Mesothelial cell of epicardium (in vitro differentiated cells): ENCODE measurements at places on chromosomes 1 and 21.

GRCh38 chr1:67888216-67889106 is 55.2 kb upstream of the GNG12 start:
- DNase-seq = no peak
- no peaks in the 10 kb centered on the region for H3K36me3 ChIP-seq
- H3K27ac ChIP-seq = peak overlapping the region; percentile 36

DNA sequence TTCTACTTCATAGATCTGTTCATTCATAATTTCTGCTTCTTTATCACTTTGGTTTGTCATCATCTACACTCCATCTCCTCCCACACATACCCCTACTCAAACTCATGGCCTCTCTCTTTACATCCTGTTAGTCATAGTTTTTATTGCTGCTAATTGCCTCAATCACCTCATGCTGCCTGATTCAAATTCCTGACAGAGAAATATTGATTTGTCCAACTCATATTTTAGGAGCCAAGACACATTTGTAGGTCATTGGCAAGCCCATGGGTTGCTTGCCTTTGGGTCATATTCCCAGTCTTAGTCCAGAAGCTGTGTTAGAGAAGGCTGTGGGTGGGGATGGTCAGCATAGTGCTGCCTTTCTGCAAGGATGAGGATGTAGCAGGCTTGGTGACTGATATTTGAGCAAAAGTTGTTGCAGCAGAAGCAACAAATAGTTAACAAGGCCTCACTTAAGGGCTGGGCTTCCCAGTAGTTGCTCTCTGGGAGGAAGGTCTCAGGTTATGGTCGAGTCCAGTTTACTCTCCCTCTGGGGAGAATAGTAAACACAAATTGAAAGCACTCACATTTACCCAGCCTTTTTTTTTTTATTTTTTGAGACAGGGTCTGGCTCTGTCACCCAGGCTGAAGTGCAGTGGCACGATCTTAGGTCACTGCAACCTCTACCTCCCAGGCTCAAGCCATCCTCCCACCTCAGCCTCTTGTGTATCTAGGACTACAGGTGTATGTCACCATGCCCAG is 22.4 kb upstream of the EPS15 start:
- no peaks in the 10 kb centered on the region for H3K36me3 ChIP-seq
- H3K4me1 ChIP-seq = no peaks in the 10 kb centered on the region
- no peak overlapping the region for H3K27ac ChIP-seq
- H3K4me3 ChIP-seq = no peak overlapping the region

DNA sequence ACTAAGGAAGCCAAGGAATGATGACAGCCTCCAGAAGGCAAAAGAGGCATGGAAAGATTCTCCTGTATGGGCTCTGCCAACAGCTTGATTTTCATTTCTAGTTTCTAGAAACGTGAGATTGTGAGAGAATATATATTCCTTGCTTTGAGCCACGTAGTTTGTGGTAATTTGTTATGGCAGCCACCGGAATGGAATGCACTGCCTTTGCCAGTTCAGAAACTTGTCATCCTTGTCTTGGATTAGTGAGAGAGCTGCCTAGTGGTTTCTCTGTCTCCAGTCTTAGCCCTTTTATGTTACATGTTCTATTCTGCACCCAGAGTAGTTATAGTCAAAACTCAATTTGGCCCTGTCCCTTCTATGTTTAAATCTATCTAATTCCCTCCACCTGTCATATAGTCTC is 216.0 kb upstream of the PTGFR start:
- no peaks in the 10 kb centered on the region for H3K4me1 ChIP-seq
- H3K36me3 ChIP-seq = no peaks in the 10 kb centered on the region
- H3K27me3 ChIP-seq = peaks cover 35% of the 10 kb centered on the region
- DNase-seq = no peak

DNA sequence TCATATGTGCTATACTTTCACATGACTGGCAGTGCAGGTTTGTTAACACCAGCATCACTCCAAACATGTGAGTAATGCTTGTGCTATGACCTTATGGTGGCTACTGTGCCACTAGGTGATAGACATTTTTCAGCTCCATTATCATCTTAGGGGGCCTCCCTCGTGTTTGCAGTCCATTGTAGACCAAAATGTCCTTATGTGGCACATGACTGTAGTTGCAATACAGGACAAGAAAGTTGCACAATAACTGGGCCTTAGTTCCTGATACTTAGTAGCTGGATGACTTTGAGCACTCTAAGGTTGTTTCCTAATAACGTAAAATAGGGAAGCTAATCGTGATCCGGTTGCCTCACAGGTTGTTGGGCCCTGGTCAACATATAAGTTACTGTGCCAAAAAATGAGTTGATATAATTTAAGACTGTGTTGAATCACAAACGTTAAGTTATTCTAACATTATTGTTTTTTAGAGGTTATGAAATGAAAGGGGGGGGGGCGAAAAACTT is 511 bp upstream of the SNX27 start:
- peaks cover 41% of the 10 kb centered on the region for H3K4me1 ChIP-seq
- peak overlapping the region; percentile 87 for H3K4me3 ChIP-seq
- H3K36me3 ChIP-seq = no peaks in the 10 kb centered on the region

GRCh38 chr21:31198575-31198974 is 145.5 kb downstream of the TIAM1 start:
- no peaks in the 10 kb centered on the region for H3K4me1 ChIP-seq
- H3K27me3 ChIP-seq = no peaks in the 10 kb centered on the region
- no peak overlapping the region for H3K4me3 ChIP-seq
- DNase-seq = no peak

- no peak overlapping the region for H3K27ac ChIP-seq
- no peak overlapping the region for H3K4me3 ChIP-seq
- DNase-seq = no peak
Measured at GRCh38 chr1:162223488-162223887, 153.2 kb downstream of the SPATA46 start.

DNA sequence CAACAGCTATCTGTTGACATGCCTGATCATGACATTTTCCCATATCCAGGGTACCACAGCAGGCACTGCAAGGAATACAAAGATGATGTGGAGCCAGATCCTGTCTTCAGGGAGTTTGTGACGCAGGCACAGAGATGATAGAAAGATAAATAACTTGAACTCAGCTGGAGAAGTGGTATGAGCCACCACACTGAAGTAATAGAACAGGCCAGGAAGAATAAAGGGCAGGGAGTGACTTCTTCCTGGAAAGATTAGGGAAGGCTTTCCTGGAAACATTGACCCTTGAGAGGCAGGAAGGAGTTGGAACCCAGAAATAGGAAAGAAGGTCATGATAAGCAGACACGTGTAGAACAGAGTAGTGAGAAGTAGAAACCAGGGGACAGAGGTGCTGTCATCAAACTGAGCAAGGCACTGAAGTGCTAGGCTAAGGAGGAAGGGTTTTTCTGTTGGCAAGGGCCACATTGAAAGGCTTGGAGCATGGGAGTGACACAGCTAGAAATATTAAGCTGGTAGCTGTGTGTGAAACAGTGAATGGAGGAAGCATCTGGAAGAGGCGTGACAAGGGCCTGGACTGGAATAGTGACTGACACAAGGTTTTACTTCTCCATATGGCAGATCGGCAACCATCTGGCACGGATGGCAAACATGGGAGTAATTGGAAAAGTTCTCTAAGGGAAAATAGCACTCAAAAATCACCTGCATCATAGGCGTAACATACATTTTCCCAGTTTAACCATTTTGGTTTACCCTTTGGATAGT is 68.4 kb downstream of the AK5 start:
- H3K4me3 ChIP-seq = no peak overlapping the region
- no peak for DNase-seq
- no peaks in the 10 kb centered on the region for H3K27me3 ChIP-seq
- no peaks in the 10 kb centered on the region for H3K36me3 ChIP-seq
- H3K27ac ChIP-seq = no peak overlapping the region

DNA sequence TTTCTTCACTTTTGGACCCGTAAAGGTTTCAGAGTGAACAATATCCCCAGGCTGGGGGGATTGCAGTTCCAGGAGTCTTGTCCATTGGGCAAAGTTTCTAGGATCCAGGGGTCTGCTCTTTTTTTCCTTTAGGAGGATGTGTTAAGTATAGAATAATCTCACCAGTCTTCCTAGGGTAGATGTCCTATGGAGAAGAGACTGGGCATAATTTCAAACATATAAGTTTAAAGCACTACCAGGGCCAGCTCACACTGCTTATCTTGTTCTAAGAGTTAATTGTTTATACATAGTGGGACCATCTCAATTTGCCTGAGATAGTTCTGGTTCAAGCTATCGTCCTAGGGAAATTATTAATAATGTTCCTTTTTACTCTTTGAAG is 1.2 kb downstream of the CHI3L2 start:
- DNase-seq = no peak
- no peaks in the 10 kb centered on the region for H3K27me3 ChIP-seq
- H3K36me3 ChIP-seq = no peaks in the 10 kb centered on the region

- peaks cover 15% of the 10 kb centered on the region for H3K4me1 ChIP-seq
- no peaks in the 10 kb centered on the region for H3K27me3 ChIP-seq
- H3K27ac ChIP-seq = no peak overlapping the region
- H3K36me3 ChIP-seq = peaks cover 29% of the 10 kb centered on the region
Measured at GRCh38 chr1:92536211-92536979, 49.7 kb upstream of the GFI1 start.

GRCh38 chr1:228081144-228081543 is 1.4 kb upstream of the ARF1 start:
- H3K27me3 ChIP-seq = no peaks in the 10 kb centered on the region
- no peak for DNase-seq
- peaks cover 30% of the 10 kb centered on the region for H3K4me1 ChIP-seq

- no peak overlapping the region for H3K27ac ChIP-seq
- no peaks in the 10 kb centered on the region for H3K36me3 ChIP-seq
- no peak overlapping the region for H3K4me3 ChIP-seq
- peaks cover 4% of the 10 kb centered on the region for H3K4me1 ChIP-seq
- peaks cover 33% of the 10 kb centered on the region for H3K27me3 ChIP-seq
Measured at GRCh38 chr1:33719326-33719725, 144.6 kb upstream of the HMGB4 start.
